Kasumi-1 (cell line): ENCODE measurements at places on chromosomes 3 and 15.

DNA sequence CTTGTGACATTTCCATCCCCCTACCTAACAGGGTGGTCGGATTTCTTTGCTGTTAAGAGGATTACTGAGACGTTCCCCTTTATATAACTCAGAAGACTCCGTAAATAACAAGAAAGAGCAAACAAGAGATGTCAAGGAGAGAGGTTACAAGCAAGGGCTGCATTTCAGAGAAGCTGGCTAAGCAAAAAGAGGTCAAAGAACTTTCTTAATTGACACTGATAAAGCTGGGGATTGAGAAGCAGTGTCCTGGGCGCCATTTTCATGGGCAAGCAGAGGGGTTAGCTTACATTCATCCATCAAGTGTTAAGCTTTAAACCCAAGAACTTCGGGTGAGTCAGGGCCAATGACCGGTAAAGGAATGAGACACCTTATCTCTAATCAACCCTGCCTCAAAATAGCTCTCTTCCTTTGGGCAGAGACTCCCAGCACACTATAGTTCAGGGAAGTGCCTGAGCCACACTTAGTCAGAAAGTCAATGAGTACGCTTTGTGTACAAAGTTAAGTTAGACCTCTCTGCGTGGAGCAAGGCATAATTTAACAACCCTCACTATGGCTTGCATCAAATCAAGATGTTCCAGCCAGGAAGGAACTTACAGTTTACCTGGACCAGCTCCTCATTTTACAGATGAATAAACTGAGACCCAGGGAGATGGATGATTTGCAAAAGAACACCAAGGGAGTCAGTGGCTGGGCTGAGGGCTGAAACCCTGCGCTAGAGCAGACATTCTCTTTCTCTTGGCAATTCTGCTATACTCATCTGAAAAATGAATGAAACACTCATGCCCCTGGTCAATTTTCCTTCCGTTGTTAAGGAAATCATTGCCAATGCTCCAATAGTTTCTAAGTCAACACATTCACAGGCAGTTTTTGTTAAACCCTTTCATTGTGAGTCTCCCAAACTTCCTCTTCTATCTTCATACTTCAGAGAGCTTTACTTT lies 44.6 kb downstream of the CCNL1 start:
- DNase-seq: no peak

- DNase-seq: no peak
Observed at GRCh38 chr3:81217101-81217500, 544.3 kb downstream of the GBE1 start.

DNA sequence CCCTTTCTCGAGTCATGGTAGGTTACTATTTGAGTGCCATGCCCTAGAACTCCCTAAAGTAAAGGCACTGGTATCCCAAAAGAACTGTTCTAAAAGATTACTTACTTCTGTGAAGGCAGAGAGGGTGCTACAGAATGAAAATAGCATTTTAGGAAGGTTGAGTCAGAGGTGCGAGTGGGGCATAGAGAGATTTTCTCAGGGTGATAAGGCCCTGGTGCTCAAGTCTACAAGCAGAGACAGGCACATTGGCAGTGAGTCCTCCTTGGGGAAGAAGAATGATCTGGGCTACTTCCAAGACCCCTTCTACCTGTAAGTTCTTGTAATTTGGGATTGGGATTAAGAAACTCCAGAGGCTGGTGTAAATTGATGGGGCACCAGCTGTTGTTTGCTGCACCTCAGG lies 96.7 kb downstream of the AKAP13 start:
- no peak for DNase-seq

DNA sequence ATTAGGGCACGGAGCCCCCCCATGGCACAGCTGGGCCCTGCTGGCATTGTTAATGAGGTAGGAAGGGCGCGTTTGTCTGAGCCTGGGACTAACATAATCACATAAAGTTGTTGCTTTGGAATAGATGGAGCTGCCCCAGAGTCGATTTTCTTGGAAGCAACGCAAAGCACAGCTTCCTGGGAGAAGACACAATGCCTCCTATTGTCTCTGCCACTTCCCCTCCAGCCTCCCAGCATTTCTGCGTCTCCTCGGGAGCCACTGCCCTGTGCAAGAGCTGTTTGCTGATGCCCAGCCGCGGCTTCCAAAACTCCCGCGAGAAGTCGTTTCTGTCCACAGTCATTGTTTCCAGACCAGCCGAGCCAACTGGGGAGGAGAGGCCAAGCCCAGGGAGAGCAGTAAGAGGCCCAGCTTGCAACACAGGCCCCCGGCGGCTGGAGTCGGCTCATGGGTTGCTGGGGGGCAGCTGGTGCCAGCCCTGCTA lies 18.1 kb upstream of the ALDH1A3 start:
- DNase-seq: no peak

- no peak for DNase-seq
Observed at GRCh38 chr3:43525941-43526607, 95.7 kb downstream of the ANO10 start.

GRCh38 chr3:50334339-50335075 lies 6.1 kb downstream of the RASSF1 start:
- no peak for DNase-seq

GRCh38 chr3:184228376-184229137 lies 828 bp upstream of the VWA5B2 start:
- DNase-seq: no peak

DNA sequence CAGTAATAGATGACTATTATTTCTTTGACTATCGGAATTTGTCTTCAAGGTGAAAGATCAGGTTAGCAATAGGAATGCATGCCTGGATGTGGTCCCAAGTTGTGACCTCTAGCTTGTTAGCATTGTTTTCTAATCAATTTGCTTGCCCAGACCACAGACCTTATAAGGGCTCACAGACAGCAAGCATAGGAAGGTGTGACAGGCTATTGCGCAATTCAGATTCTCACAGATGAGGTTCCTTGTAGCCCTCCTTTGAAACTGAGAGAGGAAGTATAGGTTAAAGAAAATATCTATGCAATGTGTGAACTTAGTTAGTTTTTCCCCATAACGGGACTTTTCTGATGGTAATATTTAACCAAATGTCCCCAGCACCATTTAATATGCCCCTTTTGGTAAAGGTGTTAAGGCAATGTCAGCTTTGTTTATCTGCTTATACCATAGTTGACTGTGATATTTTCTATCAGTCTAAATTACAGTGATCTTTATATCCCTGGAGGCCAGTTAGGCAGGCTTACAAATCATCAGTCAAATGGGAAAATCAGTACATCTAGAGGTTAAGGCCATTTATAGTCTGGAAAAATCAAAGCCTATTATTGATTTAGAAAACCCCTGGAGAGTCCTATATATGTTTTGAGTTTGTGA lies 168.1 kb upstream of the MBNL1 start:
- peak; percentile 8 for DNase-seq

GRCh38 chr3:122969585-122970469 lies 57.7 kb downstream of the SEMA5B start:
- DNase-seq: no peak

DNA sequence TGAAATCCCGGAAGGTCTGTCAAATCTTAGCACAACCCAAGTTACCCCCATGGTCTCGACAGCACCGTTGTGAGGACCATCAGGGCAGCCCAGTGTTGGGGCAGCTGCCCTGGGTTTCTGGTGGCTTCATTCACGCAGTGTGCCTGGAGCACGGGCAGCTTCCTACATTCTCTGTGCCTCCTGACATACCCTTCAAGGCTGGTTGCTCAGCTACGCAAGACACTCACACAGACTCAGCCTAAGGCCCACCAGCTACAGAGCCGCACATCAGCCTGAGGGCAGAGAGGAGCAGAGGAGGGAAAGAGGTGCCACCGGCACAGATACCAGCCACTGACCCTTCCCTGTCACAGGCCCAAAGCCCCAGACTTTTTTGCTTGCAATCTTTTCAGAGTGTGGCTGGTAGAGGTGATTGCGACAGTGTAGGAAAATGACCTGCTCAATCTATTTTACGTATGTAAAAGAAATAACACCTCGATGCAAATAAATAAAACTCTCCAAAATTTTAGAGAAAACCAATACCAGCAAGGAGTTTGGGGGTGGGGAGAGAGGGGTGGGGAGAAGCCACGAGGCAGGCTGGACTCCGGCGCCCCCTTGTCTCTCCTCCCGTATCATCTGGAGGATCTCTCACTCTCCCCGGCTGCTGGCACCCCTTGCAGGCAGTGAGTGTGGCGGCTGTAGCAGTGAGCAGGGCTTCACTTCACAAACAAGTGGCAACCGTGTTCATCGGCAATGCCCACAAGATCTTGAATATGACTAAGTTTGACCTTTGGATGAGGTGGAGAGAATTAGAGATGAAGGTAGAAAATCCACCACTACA lies 12.7 kb downstream of the CSPG5 start:
- no peak for DNase-seq

DNA sequence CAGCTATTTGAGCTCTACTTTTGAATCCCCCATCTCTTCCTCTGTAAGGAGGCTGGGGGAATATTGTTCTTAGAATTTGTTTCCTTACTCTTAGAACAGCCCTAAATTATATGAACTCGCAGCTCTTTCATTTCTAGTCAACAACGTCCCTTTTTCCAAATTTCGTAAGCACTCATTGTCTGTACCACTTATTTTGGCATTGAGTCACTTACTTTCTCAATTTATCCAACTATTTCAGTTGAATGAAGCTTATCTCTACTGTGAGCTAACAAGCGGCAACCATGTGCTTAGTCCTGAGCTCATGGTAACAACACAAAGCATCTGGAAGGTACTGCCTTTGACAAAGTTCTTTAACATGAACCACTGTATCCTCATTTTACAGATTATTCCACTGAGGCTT lies 191.1 kb downstream of the GREM1 start:
- no peak for DNase-seq

DNA sequence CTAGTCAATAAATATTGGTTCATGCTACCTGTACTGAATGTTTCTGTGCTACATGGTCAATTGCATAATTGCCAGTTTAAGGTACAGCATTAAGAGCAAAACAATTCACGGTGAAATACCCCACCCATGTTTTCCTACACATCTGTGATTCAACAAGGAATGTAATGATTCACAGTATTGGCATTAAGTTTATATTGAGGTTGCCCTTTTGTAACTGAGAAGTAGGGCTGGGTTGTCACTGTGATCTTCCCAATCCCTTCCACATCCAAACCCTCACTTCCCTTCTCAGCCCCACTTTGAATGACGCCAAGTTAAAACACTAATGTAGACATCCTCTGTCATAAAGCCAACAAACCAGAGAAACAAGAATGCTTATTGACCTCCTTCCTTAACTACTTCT lies 112.0 kb upstream of the TJP1 start:
- no peak for DNase-seq

- peak; percentile 93 for DNase-seq
Observed at GRCh38 chr15:81293728-81294515, 30.0 kb downstream of the STARD5 start.

GRCh38 chr3:161599697-161600096 lies 103.1 kb downstream of the OTOL1 start:
- no peak for DNase-seq

- DNase-seq: peak; percentile 19
Observed at GRCh38 chr3:64987726-64988125, 299.9 kb upstream of the ADAMTS9 start.

GRCh38 chr3:195007151-195007550 lies 263.8 kb downstream of the XXYLT1 start:
- no peak for DNase-seq

- no peak for DNase-seq
Observed at GRCh38 chr3:157498371-157498770, 4.8 kb downstream of the VEPH1 start.

GRCh38 chr3:178325330-178325729 lies 210.9 kb upstream of the KCNMB2 start:
- DNase-seq: peak; percentile 68

DNA sequence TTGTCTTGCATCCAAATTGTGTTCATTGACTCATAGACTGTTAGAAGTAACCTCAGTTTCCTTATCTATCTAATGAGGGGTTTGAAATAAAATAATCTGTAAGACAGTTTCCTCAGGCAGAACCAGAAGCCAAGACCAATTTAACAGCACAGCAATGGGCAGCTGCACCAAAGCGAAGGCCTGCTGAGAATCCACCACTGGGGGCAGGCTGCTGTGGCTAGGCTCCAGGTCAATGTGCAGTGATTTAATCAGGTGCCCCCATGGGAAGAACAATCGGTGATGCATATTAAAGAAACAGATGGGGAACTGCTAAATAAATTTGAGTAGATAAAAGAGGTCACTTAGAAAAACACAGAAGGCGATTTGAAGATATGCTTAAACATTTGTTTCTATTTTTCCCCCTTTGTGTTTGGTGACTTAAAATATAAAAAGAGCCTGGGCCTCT lies 28.0 kb upstream of the TMOD3 start:
- DNase-seq: no peak

- DNase-seq: no peak
Observed at GRCh38 chr3:21779909-21780308, 28.9 kb upstream of the ZNF385D start.

GRCh38 chr15:66389859-66390381 lies 3.2 kb downstream of the MAP2K1 start:
- no peak for DNase-seq

DNA sequence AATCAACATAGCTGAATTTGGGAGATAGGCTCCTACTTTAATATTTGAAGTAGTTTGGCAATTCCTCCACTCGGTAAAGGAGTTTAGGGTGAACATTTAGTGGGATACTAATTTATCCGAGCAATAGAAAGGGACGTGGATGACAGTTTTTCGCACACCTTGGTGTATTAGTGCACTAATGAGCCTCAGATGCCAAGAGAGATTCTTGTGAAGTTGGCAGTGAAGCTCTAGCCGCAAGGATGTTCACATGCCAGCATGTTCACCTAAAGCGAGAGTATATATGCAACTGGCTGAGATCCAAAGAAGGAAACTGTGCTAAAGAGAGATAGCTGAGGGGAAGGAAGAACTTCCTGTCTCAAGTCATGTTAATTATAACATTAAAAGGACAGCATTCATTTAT lies 58.5 kb downstream of the TGFBR2 start:
- peak; percentile 87 for DNase-seq

GRCh38 chr3:18466136-18466535 lies 41.0 kb upstream of the SATB1 start:
- DNase-seq: no peak

- DNase-seq: no peak
Observed at GRCh38 chr3:197737319-197737649, 580 bp upstream of the RUBCN start.

GRCh38 chr15:89664441-89665350 lies 9.4 kb upstream of the KIF7 start:
- no peak for DNase-seq

DNA sequence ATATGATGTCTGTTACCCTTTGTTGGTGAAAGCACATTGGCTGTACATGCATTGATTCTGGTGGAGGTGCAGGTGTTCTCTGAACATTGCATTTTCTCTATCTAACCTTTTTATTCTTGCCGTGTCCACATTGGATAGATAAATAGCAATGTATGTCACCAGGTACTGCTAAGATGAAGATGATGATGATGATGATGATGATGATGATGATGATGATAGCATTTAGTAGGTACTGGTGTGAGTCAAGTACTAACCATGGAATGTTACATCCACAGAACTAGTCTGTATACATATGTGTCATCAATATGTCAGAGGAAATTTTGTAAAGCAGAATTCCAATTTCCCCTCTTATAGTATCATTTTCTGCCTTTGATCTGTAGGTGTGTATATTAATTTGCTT lies 36.3 kb downstream of the ARPP21 start:
- no peak for DNase-seq

GRCh38 chr3:62607287-62608029 lies 234.1 kb upstream of the FEZF2 start:
- no peak for DNase-seq
